ENCODE measurements at places on chromosomes 3 and 15.

DNA sequence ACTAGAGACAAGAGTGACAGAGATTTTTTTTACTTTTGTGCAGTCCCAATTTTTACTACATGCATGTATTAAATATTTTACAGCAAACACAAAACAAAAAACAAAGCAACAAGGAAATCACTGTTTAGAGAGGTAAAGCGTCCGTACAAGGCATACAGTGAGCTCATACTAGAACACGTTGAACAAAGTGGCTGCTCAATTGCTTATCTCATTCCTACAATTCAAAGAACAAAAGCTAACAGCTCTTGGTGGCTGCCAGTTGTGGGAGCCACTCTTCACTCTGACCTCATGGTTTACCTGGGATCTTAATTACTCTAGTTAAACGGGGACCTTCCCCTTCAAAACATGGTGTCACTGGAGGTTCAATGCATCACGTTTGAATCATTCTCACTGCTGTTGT, 7.6 kb upstream of the ARHGEF26 start:
- no peak overlapping the region for H3K27ac ChIP-seq
- H3K4me3 ChIP-seq = no peak overlapping the region
- peaks cover 37% of the 10 kb centered on the region for H3K27me3 ChIP-seq
- H3K4me1 ChIP-seq = no peaks in the 10 kb centered on the region
- H3K36me3 ChIP-seq = no peaks in the 10 kb centered on the region
- no peak for DNase-seq

- no peak for DNase-seq
- no peak overlapping the region for H3K27ac ChIP-seq
- no peaks in the 10 kb centered on the region for H3K36me3 ChIP-seq
These were observed 8.5 kb upstream of the SLC25A36 start for GRCh38 chr3:140933109-140933508.

DNA sequence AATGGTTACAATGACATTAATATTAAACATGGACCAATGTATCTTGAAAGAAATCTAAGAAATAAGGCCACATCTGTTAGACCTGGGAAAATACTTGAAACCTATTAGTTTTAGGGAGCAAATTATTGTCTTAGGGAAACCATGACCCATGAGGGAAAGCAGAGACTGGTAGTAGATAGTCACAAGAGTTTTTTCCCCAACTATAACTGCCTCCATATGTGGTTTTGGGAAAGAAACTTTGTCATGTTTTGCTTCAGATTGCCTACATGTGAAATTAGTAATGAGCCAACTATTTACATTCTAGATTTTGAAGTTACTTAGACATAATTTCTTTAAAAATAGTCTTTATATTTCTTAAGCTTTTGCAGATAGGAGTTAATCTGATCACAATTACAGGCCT, 474.9 kb downstream of the ROBO2 start:
- no peak for DNase-seq
- no peaks in the 10 kb centered on the region for H3K27me3 ChIP-seq
- H3K4me3 ChIP-seq = no peak overlapping the region
- H3K27ac ChIP-seq = no peak overlapping the region

GRCh38 chr3:151925876-151926275, 52.4 kb downstream of the SUCNR1 start:
- no peak overlapping the region for H3K27ac ChIP-seq
- no peak for DNase-seq
- H3K4me1 ChIP-seq = peaks cover 15% of the 10 kb centered on the region
- H3K4me3 ChIP-seq = no peak overlapping the region
- no peaks in the 10 kb centered on the region for H3K36me3 ChIP-seq
- H3K27me3 ChIP-seq = peaks cover 9% of the 10 kb centered on the region

GRCh38 chr3:51966486-51966885, 768 bp downstream of the PCBP4 start:
- peak overlapping the region; percentile 71 for H3K4me3 ChIP-seq
- peaks cover 10% of the 10 kb centered on the region for H3K27me3 ChIP-seq
- DNase-seq = no peak
- no peaks in the 10 kb centered on the region for H3K36me3 ChIP-seq
- H3K27ac ChIP-seq = no peak overlapping the region

DNA sequence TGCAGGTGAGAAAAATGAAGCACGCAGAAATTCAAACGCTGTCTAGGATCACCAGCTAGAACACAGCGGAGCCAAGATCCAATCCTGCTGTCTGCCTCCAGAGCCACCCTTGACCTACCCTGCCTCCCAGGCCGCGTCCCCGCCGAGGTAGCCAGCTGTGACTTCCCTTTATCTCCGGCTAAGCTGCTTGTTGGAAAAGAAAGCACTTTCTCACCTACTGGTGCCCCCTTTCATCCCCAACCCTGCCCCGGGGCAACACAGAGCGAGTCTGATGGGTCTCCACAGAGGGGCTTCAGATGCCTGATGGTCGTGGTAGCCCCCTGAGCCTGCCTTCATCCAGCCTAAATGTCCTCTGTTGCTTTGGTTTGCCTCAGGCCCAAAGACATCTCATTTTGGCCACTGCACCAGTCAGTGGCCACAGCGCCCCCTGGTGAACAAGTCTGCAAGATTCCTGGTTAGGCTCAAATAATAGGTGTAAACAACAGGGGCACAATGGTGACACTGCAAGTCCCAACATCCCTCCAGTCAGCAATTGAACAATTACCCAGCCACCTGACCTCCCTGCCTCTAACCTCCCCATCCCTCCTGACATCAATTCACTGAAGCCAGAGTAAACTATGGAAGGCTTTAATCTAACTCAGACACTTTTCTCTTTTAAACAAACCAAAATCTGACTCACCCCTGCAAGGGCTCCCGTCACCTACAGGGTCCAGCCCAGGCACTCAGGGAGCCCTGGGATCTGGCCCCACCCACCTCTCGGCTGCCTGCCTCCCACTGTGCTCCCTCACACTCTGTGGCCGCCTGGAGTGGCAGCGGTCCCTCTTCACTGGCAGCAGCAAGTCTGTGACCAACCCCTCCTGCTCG, 27.3 kb upstream of the BCL2L10 start:
- peaks cover 5% of the 10 kb centered on the region for H3K36me3 ChIP-seq
- DNase-seq = peak; percentile 81
- no peaks in the 10 kb centered on the region for H3K27me3 ChIP-seq

- H3K4me3 ChIP-seq = no peak overlapping the region
- H3K27me3 ChIP-seq = peaks cover 27% of the 10 kb centered on the region
- H3K36me3 ChIP-seq = no peaks in the 10 kb centered on the region
- H3K27ac ChIP-seq = no peak overlapping the region
- no peak for DNase-seq
- peaks cover 8% of the 10 kb centered on the region for H3K4me1 ChIP-seq
These were observed 8.6 kb downstream of the PLA2G4D start for GRCh38 chr15:42085721-42086120.

DNA sequence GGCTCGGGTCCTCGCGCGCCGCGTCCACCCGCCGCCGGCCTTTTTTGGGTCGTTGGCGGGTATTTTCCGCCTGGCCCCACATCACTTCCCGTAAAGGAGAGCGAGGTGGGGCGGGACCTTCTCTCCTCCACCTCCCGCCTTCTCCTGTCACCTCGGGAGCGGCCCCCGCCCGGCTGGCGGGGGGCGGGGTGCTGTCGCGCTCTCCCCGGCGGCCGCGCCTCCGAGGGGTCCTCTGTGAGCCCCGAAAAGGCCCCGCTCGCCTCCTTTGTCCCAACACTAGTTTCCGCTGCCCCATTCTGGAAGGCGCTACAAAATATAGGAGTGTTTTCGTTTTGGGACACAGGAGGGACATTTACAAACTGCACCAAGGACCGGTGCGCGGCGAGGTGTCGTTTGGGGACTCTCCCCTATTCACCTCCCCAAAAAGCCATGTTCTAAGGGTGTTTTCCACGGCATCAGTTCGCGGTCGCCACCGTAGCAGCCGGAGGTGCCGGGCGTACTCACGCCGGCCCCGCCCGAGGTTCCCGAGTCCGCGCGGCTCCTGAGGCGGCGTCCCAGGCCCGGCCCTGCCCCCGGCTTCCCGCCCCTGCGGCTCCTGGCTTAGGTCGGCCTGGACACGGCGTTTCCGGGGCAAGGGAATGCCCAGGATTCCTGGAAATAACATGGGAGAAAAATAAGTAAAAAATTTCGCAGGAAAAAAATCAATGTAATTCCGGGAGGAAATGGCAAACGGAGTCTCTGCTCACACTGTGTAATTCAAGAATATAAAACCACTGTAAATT, at the start of gene RAB27A:
Gene RAB27A, minus strand, starts transcription at position 68 of the 782 bp plus-strand sequence. CDS start 54,879 bp downstream, outside the sequence.
- H3K36me3 ChIP-seq = peaks cover 31% of the 10 kb centered on the region
- DNase-seq = peak; percentile 90
- H3K27me3 ChIP-seq = no peaks in the 10 kb centered on the region
- H3K4me3 ChIP-seq = peak within 1 kb of the TSS; percentile 95
- peak within 1 kb of the TSS; percentile 94 for H3K27ac ChIP-seq

DNA sequence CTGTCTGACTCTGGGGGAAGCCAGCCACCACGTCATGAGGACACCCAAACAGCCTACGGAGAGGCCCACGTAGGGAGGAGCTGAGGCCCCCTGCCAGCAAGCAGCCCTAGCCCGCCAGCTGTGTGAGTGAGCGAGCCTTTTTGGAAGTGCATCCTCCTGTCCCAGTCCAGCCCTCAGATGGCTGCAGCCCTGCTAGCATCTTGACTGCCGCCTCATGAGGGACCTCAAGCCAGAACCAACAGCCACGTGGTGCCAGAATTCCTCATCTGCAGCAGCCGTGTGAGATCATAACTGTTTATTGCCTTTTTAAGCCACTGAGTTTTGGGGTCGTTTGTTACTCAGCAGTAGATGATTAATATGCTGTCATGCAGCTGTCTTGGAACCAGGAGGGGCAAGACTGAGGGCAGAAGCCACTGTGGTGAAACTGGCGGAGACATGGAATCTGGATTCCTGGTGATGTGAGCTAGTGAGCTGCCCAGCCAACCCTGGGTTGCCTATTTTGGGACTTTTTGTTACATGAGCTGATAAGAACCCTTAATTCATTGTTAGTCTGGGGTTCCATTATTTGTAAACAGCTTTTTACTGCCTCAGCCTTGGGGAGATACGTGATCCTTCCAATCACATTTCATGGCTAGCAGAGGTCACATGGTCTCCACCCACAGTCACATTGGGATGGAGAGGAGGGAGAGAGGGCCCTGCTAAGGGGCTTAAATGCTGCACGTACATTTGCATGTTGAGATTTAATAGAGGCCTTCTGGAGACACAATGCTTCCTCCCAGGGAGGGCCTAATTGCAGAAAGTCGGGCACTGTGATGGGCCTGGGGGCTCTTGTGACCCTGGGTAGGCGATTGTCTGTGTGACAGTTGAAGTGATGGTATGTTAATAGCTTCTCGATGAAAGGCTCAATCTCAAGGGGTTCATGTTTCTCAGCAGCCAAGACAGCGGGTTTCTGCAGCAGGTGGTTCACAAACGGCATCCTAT, 73.8 kb downstream of the RPLP1 start:
- DNase-seq = no peak
- no peak overlapping the region for H3K4me3 ChIP-seq
- peaks cover 16% of the 10 kb centered on the region for H3K27me3 ChIP-seq
- H3K4me1 ChIP-seq = no peaks in the 10 kb centered on the region
- no peaks in the 10 kb centered on the region for H3K36me3 ChIP-seq

DNA sequence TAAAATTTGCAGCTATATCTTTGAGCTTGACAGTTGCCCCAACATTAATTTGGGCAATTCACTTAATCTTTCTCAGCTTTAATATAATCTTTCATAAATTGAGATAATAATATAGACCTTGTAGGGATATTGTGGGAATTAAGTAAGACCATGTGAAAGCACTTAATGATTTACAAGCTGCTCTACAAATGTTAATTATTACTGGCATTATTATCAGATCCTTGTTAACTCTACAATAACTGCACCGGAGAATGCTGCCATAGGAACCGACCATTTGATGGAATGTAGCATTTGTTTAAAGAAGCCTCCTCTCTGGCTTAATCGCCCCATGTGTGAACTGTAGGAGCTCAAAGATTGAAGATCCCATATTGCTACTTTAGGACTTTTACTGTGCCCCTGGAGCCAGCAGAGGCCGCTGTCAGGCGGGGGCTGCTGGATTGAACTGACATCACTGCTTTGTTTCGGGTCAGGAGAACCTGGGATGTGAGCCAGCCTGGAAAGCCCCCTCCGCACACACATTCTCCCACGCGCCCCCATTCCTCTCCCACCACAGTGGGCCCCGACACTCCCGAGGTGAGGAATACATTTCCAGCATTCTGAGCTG, 154.2 kb upstream of the TNIK start:
- H3K27me3 ChIP-seq = peaks cover 23% of the 10 kb centered on the region
- H3K4me1 ChIP-seq = no peaks in the 10 kb centered on the region
- no peak for DNase-seq
- no peak overlapping the region for H3K27ac ChIP-seq
- H3K4me3 ChIP-seq = no peak overlapping the region
- H3K36me3 ChIP-seq = no peaks in the 10 kb centered on the region

- H3K36me3 ChIP-seq = no peaks in the 10 kb centered on the region
- H3K4me3 ChIP-seq = no peak overlapping the region
These were observed 837 bp downstream of the TMC3 start for GRCh38 chr15:81373176-81373575.

DNA sequence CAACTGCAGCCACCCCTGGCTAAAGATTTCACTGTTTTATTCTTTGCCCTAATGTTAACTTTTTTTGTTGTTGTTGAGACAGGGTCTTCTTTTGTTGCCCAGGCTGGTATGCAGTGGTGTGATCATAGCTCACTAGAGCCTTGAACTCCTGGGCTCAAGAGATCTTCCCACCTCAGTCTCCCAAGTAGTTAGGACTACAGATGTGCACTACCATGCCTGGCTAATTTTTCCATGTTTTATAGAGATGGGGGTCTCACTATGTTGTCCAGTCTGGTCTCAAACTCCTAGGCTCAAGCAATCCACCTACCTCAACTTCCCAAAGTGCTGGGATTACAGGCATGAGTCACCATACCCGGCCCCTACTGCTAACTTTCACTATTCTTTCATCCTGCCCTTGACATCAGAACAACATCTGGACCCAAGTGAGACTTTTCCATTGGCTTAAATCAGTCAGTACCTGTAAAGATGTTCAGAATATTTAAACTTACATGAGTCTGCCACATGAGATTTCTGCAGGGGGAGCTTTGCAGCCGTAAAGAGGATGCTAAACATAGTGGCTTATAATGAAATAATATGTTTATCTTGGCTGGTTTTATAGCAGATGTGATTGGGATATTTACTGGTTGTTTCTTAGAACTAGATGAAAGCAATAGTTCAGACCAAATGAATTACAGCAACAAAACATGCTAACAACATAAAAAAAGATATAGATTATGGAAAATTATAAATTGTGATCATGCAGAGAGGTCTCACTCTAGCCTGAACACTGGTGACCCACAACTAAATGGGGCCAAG, 73.6 kb downstream of the HMG20A start:
- no peak overlapping the region for H3K4me3 ChIP-seq
- no peaks in the 10 kb centered on the region for H3K27me3 ChIP-seq
- no peak for DNase-seq

DNA sequence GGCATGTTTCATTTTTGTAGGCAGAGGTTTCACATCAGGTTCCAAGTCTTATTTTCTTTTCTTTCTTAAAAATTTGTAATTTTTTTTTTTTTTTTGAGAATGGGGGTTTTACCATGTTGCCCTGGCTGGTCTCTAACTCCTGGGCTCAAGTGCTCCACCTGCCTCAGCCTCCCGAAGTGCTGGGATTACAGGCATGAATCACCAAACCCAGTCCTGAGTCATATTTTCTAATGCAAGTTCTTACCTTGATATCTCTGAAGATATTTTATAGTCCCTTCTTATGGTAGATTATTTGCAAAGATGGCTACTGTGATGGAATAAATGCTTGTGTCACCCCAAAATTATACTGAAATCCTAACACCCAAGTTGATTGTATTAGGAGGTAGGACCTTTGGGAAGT, 63.8 kb downstream of the SLC9A9 start:
- no peaks in the 10 kb centered on the region for H3K36me3 ChIP-seq
- H3K27me3 ChIP-seq = no peaks in the 10 kb centered on the region
- no peaks in the 10 kb centered on the region for H3K4me1 ChIP-seq
- DNase-seq = no peak
